Stimulated activated CD8-positive, alpha-beta memory T cell treated with anti-CD3 and anti-CD28 coated beads, Interleukin-4, amount 100 ng/mL, for 4 hours (primary cell): ENCODE measurements at places on chromosomes 7 and 10.

GRCh38 chr10:132910186-132910880 lies 32.0 kb downstream of the CFAP46 start:
- DNase-seq = no peak

DNA sequence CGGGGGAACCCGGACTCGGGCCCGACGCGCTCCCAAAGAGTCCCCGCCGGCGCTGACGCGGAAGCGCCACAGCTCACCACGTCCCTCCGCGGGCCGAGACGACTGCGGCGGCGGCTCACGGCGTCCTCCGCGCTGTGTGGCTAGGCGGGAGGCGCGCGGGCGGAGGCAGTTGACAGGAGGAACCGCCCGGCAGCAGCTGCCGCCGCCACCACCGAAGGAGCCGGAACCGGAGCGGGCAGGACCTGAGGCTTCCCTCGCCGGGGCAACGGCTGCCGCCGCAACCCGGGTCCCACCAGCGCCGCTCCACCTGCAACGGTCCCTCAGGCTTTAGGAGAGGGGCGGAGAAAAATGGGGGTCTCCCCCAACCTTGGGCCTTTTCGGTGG lies 334 bp downstream of the ZNF800 start:
- DNase-seq = peak; percentile 40

DNA sequence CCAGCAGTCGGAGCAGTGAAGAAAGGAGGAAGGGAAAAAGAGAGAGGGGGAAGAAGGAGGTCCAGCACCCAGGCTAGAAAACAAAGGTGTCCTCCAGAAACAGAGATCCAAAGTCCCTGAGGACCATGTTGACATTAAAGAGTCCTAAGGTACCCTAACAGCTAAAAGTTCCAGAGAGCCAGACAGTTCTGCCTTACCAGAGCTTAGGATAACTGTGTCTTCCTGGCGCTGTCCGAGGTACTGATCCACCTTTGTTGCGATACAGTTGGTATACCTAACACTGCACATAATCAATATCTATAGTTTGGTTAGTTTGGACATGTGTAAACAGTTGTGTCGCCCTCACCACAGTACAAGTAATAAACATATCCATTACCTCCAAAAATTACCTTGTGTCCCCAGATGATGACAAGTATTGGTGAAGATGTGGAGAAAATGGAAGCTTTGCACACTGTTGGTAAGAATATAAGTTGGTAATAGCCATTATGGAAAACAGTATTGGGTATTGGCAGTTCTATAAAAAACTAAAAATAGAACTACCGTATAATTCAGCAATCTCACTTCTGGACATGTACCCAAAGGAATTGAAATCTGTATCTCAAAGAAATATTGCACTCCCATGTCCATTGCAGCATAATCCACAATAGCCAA lies 59.8 kb downstream of the GRID1 start:
- DNase-seq = no peak

GRCh38 chr7:35718047-35718446 lies 23.1 kb upstream of the HERPUD2 start:
- no peak for DNase-seq

DNA sequence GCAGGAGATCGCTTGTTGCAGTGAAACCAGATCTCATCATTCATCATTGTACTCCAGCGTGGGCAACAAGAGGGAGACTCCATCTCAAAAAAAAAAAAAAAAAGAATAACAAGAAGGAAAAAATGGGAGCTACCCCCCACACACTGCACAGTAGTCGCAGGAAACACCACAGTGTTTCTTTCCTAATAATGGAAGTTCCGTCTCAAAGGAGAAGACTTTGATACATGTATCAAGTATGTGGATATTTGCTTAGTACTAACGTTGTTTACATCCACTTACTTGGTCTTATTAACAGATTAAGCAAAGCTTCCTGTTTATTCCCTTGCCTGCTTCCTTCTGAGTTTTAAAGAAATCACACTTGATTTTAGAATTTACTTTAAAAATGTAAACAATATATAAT lies 22.2 kb downstream of the YAE1 start:
- no peak for DNase-seq

- no peak for DNase-seq
Observed at GRCh38 chr7:100053215-100053614, 3.6 kb downstream of the ZSCAN21 start.

DNA sequence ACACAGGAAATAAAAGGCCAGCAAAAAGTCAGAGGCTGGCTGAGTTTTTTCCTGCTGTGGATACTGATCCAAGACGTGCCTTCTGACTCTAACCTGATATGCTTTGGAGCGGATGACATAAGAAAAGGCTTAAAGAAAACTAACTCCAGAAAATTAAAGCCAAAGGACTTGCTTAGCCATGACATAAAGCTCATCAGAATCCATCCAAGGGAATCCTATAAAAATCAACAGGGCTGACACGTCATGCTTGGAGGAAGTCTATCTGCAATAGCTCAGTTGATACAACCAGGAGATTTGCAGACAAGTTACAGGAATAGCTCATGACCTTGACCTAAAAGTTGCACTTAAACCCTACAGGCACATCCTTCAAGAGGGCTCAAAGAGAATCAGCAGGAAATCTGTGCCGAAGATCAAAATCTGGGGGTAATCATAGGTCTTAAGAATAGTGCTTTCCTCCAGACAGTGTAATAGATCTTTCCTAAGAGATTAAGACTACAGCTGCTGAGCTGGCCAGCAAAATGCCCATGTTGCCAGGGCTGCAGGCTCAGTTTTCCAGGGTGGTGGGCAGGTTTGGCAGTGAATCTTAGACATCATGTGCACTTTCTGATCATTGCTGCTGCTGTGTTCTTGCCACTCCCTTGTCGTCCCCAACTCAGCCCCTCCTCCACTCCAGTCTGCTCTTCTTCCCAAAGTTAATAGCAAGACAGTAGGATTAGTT lies 111.5 kb upstream of the SVIL start:
- no peak for DNase-seq

DNA sequence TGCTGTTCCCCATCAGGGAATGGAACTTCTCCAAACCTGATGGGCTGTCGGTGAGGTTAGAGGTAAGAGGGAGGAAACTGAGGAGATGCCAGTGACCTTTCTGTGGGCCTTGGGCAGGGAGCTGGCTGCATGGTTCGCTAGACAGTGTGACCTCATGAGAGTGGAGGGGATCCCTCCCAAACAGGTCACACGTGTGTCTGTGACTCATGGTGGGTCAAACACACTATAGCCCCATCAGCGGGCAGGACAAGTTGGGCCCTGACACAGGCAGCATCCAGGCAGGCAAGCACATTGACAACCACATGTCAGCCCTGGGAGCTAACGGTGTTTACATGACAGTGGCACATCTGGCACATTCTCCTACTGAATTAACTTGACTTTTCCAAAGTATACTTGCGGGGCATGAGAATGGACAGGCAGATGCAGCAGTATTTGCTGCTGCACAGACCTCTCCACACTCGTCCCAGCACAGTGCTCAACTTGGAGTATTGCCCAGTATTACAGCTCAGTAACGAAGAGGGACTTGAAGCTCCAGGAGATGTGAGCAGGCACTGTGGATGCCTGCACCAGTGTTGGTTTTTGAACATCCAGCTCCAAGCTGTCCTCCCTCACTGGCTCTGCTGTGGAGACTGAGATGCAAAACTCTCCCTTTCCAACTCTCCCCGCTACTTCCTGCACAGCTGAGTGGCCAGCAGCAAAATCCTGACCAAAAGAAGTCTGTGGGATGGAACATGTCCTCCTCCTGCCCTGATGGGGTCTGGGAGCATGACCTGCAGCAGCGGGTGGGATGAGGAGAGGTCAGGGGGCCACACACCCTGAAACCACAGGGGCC lies 199.6 kb downstream of the WDR37 start:
- DNase-seq = no peak

DNA sequence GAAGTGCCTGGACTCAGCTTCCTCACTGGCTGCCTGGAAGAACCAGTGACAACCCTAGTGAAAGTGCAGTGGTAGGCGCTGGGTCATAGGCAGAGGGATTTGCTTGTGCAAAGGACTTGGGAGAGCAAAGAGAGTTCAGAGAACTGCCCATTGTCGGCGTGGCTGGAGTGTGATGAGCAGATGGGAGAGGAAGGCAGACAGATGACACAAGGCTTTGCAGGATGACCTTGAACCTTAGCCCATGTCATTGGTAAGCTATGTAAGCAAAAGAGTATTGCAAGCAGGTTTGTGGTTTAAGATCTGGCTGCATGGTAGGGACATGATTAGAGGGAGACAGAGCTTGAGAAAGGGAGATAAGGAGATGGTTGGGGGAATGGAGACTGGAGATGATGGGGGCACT lies 35.3 kb upstream of the NOBOX start:
- no peak for DNase-seq

- DNase-seq = no peak
Observed at GRCh38 chr10:124827474-124827873, 25.9 kb downstream of the ABRAXAS2 start.

- DNase-seq = no peak
Observed at GRCh38 chr7:19919261-19920095, 146.1 kb upstream of the TMEM196 start.

GRCh38 chr7:26131056-26131589 lies 20.9 kb upstream of the NFE2L3 start:
- DNase-seq = no peak

- no peak for DNase-seq
Observed at GRCh38 chr7:128833148-128833945, 3.1 kb downstream of the FLNC start.
